ENCODE measurements at places on chromosomes 12 and 14. TPM values are rescaled to one million over a fixed set of nuclear protein-coding genes. Genes with fewer than 3 reads are reported as not detected.

Gene SERPINA12
- not detected for total RNA-seq

DNA sequence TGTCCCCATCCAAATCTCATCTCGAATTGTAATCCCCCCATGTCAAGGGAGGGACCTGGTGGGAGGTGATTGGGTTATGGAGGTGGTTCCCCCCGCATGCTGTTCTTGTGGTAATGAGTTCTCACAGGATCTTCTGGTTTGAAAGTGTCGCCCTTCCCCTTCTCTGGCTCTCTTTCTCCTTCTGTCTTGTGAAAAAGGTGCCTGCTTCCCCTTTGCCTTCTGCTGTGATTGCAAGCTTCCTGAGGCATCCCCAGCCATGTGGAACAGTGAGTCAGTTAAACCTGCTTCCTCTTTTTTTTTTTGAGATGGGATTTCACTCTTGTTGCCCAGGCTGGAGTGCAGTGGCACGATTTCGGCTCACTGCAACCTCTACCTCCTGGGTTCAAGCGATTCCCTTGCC, 104.0 kb downstream of the CCDC91 start:
- H3K4me3 ChIP-seq: no peak overlapping the region
- H3K27ac ChIP-seq: no peak overlapping the region
- H3K36me3 ChIP-seq: no peaks in the 10 kb centered on the region
- no peak for DNase-seq
- no peaks in the 10 kb centered on the region for H3K4me1 ChIP-seq
- H3K27me3 ChIP-seq: no peaks in the 10 kb centered on the region

Gene GYS2
- total RNA-seq: not detected

GRCh38 chr12:107439026-107439738, 246.4 kb upstream of the PWP1 start:
- no peak overlapping the region for H3K4me3 ChIP-seq
- H3K36me3 ChIP-seq: no peaks in the 10 kb centered on the region
- H3K27me3 ChIP-seq: no peaks in the 10 kb centered on the region
- H3K27ac ChIP-seq: no peak overlapping the region
- no peaks in the 10 kb centered on the region for H3K4me1 ChIP-seq
